ENCODE measurements at places on chromosomes 3 and 15. TPM values are rescaled to one million over a fixed set of nuclear protein-coding genes. Genes with fewer than 3 reads are reported as not detected.

GRCh38 chr3:64578062-64578770 is 109.6 kb downstream of the ADAMTS9 start:
- DNase-seq = peak; percentile 86

DNA sequence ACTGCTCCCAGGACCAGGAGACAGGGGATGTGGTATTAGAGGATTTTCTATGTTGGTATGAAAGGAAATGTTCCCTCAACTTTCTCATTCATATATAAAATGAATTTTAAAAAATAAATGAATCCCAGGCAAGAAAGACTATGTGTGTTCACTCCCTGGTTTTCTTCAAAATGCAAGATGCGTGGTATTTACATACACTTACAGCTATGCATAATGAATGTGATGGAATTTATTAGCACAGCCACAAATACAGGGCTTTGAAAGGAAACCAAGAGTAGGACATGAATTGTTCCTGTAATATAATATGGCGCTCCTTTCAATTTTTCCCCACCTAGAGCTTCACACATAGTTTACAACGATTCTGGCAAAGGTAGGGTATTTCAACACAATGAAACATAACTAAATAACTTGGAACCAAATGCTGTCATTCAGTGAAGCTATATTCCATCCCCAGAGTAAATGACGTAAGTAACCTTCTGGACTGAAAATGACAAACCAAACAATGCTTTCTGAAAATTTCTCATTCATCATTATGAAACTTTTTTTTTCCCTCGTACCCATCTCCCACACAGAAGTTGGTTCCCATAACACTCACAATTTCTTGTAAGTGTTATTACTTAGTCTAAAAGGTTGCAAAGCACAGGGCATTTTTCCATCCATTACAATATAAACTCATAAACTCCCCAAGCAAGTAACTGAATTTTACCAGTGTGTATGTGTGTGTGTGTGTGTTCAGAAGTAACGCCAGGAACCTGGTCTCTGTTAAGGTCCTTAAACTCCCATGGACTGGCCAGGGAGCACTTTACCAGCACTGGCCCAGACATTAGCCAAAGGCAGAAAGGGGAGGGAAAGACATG is 41.8 kb downstream of the CBLB start:
- no peak for DNase-seq

DNA sequence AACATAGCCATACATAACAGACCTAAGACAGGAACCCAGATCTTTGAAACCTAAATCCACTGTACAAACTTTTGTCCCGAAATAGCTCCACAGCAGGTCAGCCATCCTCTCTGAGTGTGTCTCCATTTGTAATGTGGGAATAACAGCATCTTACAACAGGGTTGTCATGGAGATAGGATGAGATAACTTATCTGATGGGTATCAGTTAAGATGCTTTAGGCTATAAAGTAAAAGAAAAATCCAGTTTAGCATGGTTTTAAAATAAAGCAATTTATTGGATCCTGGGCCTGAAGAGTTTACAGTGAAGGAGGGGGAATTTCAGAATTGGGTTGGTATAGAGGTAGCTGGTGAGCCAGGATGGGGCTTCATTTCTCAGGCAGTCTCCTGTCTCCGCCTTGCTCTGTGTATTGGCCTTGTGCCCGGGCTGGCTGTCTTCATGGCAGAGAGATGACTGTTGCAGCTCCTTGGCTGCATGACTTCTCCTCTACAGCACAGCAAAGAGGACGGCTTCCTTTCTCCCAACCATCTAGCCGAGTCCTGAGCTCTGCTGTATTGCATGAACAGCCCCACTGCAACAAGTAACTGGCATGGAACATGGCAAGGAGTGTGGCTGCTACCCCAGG is 131.9 kb upstream of the PROK2 start:
- DNase-seq = no peak

DNA sequence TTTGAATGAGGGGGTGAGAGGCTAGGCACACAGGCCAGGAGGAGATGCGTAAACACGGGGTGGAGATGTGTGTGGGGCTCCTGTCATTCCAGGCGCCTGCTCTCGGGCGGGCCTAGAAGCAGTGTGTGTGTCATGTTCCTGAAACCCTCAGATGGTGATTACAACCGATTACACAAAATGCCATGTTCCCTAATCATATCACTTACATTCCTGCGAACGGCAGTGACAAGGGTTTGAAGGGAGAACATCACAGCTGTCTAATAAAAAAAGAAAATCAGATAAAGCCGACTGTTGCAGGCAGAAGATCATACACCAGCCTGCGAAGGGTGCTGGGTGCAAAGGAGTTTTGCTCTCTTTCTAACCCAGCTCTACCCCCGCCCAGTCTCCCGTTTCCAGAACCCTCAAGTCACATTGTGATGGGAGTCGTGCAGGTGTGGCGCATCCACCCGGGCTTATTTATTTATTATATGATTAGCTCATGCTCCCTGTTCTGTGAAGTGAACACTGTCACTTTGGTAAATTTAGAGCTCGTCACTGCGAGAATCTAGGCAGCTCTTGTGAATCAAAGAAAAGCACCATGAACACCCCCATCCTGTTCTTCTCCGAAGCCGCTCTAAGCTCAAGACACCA is 140.3 kb downstream of the NR2F2 start:
- no peak for DNase-seq

DNA sequence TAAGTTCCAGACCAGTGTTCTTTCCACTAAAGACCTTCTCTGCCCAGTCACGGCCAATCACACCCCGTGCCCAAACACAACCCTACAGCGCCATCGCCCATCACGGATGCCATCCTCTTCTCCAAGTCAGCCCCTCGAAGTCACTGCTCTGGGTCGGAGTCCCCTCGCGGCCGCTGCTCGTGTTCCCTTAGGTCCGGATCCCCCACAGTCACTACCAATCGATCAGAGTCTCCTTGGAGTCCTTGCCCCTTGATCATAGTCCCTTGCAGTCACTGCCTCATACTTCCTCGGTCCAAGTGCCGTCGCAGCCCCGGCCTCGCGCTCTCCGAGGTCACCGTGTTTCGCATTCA is 461 bp downstream of the PCYT1A start:
- DNase-seq = peak; percentile 33

GRCh38 chr15:39922462-39923092 is 2.5 kb upstream of the GPR176 start:
- no peak for DNase-seq

DNA sequence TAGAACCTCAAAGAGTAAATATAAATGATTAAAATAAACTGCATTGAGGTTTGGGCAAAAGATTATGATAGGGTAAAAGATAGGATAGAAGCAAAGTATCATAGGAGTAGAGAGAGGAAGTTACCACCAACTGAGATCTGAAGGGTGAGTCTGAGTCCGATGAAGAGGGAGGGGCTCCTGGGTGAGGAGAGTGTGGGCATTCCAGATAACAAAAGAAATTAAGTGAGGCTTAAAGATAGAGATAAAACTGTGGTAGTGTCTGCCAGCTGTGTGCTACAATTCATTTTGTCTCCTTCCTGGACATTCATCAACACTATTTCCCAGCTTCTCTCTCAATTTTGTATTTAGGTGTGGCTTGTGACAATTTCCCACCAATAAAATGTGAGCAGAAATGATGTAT is 343.0 kb upstream of the PLSCR5 start:
- DNase-seq = no peak

GRCh38 chr3:187964760-187965159 is 189.2 kb upstream of the LPP start:
- DNase-seq = no peak

The VWA5B2 gene
- under 0.01 TPM for total RNA-seq

The CXCR6 gene
- not detected for total RNA-seq

The PLA2G4B gene
- 0.22 TPM for total RNA-seq
